Globus pallidus (tissue), 1 donor: ENCODE measurements at places on chromosomes 5 and 9.

DNA sequence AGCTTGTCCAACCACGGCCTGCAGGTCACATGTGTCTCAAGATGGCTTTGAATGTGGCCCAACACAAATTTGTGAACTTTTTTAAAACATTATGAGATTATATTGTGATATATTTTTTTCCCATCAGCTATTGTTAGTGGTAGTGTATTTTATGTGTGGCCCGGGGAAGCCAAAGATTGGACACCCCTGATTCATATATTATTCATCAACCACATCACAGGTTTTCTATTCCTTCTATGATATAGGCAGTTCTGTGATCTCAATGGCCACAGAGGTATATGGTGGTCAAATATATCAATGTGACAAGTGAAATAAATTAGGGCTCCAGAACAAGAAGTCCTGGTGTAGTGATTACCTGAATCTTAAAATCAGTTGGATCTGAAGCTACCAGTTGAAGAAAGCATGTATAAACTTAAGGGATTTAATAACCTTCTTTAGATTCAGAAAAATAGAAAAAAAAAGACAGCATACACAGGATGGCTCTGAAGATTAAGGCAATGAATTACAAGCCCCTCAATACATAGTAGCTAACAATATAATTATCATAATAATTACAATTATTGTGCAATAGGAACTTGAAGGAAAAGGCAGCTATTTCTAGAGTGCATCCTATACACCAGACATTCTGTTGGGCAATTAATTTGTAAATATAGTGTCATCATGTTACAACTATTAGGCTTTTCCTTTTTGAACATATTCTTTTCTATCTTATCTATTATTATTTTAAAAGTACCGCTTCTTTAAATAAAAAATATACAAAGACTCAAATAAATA lies 530.4 kb upstream of the PTPRD start:
- no peak for DNase-seq

GRCh38 chr9:117783828-117784227 lies 79.6 kb downstream of the TLR4 start:
- DNase-seq: peak; percentile 35

DNA sequence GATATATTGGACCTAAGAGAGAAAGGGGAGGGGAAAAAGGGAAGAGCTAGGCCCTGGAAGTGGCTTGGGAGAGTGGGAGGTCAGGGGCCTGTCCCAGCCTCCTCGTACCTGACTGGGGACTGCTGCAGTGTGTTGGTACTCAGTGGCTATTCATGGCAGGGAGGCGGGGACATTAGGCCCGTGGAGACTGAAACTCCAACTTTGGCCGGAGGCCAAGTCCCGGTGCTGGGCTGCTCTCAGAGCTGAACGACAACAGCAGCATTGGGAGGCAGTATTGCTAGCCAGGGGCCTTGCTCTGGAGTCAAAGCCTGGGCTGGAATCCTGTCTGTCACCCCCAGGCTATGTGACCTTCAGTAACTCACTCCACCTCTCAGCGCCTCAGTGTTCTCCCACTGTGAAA lies 37.8 kb downstream of the NEURL1B start:
- DNase-seq: peak; percentile 81

DNA sequence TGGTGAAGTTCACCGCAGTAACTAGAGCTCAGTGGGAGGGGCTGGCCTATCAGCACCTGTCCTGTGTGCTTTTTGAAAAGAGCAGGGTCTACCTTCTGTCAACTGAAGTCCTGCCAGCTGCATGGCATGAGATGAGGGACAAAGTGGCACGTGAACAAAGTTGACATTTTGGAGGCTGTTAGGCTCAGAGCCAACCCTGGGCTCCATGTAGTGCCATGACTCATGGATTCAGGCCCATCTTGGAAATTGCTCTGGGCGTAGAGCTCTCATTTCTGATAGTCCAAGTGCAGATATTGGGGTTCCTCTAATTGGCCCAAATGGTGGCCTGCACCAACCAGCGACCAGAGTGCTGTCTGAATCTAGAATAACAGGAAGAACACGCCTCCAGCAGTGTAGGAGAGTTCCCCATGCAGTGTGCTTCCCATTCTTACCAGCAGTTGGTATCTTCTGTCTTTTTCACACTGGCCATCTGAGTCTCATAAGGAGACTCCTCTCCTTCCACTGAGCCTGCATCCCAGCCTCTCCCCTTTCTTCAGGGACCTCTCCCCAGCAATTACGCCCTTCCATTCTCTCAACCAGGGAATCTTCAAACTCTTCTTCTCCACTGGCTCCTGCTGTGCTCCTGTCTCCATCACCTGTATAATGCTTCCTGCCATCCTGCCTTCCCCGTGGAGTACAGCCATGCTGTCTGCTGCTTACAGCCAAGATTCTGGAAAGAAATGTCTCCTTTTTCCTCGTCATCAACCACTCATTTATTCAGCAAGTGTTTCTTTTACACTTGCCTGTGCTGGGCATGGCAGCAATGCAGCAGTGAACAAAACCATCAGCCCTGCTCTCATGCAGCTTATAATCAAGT lies 30.4 kb downstream of the IRF1 start:
- no peak for DNase-seq

- DNase-seq: no peak
Observed at GRCh38 chr9:126411225-126411947, 84.8 kb downstream of the MVB12B start.

DNA sequence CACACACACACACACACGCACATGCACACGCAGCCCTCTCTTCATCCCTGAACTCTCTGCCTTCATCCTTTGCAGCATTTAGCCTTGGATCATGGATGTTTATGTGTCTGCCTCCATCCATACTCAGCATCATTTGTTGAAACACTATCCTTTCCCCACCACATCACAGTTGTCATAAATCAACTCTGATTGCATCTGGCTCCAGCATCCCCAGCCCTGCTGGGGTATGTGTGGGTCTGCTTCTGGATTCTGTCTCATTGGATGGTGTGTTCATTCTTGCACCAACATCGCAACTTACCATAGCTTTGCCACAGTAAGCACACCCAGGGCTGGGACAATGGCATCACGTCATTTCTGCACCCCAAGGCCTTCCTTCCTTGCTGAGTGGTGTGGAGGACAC lies 175.4 kb downstream of the RGS3 start:
- no peak for DNase-seq

DNA sequence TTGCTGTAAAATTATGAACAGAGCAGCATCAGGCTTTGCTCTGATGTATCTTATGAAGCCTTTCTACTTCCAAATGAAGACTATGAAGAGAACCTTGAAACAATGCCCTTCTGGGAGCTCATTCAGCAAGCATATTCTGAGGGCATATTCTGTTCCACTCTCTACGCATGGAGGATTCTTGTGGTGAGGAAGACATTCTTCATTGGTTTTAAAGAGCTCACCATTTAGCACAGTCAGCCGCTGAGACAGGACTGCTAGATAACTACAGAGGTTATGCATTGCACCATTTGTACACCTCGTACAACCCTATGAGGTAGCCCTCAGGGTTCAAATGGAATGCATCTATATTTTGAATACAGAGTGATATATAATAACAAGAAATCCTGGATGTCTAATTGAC lies 61.0 kb downstream of the INVS start:
- no peak for DNase-seq

DNA sequence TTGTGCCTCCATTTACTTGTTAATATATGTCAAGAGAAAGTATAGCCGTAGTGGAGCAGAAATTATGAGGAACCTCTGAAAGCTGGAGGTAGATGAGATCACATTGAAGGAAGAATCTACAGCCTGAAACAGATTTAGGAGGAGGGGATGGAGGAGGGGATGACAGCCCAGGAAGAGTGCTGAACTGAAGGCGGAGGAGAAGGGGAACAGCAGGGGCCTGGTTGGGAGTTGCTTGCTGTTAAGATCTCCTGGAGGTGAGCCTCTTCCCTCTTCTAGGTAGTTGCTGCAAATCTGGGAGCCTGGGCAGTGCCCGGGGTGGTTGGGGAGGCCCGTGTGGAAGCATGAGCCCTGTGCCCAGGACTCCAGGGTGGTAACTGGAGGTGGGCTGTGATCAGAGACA lies 111.8 kb upstream of the SEMA6A start:
- no peak for DNase-seq

GRCh38 chr5:133485468-133485867 lies 126.9 kb downstream of the FSTL4 start:
- DNase-seq: no peak

DNA sequence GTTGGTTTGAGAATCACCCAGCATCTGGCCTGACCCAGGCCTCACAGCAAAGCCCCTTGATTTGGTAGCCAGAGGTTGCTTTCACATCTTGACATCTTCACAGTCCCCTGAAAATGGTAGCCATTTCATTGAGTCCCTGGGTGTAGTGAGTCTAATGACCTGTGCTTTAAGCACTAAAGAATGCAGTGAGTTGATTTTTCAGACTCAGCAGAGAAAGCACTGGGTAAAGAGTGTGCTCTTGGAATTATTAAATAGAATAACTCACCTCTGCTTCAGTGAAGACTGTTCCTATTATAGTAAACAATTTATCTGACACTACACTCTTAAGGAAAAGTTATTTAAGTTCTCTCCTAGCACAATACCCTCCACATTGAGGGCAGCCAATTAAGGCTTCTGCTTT lies 56.2 kb downstream of the PTCD2 start:
- DNase-seq: no peak

DNA sequence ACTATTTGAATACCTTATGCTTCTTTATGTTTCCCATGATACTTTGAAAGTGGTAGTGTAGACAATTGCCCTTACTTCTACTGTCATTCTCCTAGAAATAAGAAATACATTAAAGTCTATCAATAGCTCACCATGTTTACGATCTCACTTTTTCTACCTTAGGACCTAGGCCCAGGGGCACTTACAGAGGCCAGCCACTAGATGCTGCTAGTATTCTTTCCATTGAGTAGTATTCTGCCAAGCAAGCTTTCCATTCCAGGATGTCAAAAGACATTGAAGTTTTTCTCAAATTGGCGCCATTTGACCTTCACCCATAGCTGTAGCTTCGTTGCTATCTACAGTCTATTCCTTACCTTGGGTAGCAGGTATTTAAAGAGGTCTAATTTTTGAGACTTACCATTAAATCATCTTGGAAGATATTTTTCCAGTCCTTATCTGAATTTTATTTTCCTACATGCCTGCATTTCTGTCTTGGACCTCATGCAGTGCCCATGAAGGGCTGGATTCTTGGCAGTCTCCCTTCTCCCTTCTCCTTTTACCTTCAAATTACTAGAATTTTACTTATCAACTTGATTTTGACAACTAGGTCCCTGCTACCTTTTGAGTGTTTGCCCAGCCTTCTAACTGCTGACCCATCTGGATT lies 246.0 kb upstream of the NUDT12 start:
- peak; percentile 72 for DNase-seq

DNA sequence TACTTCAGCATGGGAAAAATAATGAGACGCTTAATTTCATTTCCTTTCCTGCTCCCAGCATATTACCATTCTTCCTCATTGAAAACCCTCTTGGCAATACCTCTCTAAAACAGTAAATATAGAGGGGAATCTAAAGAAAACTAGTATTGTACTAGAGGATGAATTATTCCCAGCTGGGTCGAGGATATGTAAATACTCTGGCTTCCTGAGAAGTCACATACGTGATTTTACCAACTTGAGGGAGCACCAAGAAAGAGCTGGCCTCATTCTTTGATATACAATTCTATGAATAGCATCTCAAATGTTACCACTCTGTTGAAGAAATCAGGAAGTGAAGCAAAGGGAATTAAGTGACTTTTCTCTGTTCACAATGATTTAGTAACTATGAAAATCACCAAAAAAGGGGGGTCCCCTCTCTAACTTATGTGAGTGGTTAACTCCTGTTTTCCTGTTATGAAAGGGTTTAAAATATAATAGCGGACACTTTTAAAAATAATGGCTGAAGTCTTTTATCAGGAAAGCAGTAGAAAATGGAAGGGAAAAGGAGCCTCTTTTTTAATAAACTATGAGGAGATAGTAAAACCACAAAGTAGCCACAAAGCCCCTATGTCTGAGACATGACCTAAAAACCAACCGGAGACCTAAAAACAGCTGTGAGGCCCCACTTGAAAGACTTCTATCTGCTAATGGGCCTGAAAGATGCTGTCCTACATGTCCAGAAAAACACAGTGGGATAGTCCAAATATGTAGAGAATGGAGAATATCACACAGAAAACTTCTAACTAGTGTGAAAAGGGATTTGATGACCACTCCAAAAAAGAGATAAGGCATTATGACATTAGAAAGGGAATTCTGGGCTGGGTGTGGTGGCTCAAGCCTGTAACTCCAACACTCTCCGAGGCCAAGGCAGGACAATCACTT lies 42.6 kb downstream of the LPAR1 start:
- DNase-seq: no peak

DNA sequence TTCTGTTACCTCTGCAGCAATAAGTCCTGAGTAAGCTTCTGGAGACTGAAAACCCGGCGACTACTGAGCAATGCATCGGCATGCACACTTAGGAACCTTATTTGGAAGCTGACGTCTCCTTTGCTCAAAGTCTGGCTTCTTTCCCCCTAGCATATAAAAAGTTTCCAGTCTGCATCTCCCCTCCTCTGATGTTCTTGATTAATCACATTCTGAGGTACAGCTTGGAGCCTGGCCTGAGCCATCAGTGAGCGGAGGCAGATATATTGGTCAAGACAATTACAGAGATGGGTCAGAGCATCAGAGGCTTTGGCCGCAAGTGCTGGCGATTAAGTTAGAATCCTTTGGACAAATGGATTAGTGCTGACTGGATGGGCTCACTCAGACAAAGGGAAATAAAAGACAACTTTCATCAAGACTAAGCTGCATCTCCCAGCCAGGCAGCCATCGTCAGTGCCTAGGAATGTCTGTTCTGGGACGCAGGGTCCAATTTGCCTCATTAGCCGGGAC lies 140.7 kb downstream of the MTX3 start:
- no peak for DNase-seq

GRCh38 chr5:126335886-126336285 lies 87.3 kb upstream of the GRAMD2B start:
- DNase-seq: no peak

DNA sequence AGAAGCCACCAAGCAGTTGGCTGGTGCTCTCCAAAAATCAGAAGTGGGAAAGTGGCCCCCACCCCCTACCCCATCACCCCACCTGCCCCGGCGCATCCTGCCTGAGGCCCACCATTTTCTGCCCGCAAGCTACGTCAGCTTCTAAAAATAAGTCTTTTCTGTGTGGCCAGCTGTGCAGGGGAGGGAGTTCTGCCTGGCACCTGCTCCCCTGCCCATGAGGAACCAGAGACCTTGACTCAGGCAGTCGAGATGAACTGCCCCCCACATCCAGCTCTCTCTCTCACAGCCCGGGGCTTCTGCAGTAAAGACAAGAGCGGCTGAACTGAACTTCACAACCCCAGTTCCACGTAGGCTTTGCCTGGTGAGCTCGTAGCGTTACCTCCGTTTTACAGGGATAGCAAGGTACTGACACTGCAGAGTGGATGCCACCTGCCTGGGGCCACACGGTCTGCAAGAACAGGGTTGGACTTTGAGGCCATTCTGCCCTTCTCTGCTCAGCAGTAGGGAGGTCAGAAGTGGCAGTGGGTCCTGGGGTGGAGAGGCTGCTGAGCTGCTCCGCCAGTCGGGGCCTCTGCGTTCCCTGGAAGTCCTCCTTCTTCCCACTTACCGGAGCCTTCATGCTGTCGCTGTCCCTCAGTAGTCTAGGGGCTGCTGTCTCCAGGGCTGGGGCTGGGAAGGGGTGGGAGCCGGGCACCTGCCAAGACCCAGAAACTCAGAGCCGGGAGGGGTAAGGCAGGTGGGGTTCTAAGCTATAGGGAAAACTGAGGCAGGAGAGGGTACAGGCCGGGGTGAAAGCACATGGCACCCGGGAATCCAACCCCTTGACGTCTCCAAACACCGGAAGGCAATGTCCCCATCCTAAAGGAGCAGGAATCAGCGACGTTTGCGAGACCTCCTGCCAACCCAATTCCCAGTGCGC lies 781 bp downstream of the ST6GALNAC4 start:
- DNase-seq: no peak

- DNase-seq: no peak
Observed at GRCh38 chr5:65880496-65881072, 45.8 kb upstream of the ERBIN start.

- peak; percentile 57 for DNase-seq
Observed at GRCh38 chr5:81852291-81853029, 101.6 kb upstream of the SSBP2 start.
